Stimulated activated CD8-positive, alpha-beta memory T cell treated with anti-CD3 and anti-CD28 coated beads, Interleukin-4, amount 100 ng/mL, for 24 hours (primary cell): ENCODE measurements at places on chromosomes 2 and 18.

- no peak for DNase-seq
Observed at GRCh38 chr2:234629596-234629995, 132.7 kb upstream of the ARL4C start.

GRCh38 chr2:9889812-9890261, 46.6 kb downstream of the TAF1B start:
- no peak for DNase-seq

DNA sequence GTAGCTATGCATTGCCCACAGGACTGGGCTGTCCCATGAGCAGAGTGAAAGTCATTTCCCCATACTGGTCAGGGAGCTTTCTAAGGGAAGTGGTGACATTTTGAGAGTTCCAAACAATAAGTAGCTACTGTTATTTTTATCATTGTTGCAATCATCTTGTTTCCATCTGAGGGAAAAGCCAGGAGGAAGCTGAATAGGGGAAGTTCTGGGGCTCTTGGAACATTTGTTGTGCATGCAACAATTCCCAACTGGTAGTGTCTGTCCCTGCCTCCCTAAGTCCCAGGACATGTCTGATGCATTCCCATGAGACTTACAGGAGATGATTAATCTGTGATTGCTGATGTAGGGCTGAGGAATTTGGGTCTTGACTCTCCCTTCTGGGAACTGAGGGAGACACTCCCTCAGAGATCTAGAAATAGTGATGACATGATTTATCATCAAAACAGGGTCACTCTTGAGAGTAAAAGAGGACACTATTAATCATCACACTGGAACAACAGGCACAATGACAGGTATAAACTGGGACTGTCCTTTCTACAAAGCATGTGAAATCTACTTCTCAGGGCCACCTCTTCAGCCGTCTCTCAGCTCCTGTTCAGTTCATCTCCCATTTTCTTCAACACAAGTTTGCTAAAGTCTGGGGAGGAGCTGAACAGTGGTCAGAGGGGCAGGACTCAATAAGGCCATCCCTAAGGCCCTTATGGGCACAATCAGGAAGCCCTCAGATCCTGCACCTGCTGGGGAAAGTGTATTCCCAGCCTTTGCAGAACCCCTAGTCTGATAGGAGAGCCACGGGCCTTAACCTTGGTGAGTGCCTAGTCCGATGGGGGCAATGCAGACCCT, 28.0 kb upstream of the MARCO start:
- DNase-seq, result no peak

DNA sequence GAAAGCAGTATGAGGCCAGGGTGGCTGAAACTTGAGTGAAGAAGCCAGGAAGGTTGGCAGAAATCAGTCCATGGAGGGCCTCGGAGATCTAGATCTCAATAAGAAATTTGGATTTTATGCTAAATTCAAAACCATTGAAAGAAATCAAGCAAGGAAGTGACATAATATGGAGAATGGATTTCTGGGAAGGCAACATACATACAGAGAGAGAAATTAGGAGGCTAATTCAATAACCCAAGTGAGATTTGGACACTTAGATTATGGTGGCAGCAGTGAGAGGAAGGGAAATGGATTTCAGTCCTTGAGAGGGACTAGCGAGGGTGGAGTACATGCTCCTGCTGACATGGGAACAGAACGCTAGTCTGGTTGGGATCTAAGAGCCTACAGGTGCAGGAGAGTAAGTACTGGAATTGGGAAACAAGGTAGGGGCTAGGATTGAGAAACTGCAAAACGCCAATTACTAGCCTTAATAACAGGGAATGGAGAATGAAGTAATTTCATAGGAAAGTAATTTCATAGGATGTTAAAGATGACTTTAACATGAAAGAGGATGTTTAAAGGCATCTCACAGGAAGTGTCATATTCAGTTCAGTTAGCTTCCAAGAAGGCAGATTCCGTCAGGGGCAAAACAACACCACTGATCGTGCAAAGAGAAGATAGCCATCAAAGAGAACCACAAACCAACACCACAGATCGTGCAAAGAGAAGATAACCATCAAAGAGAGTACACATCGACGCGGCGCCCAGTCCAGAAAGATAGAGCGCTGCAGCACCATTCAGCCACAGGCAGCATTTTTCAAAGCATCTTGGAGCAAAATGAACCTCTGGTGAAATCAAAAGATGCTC, 27.2 kb downstream of the CDKL4 start:
- peak; percentile 42 for DNase-seq

DNA sequence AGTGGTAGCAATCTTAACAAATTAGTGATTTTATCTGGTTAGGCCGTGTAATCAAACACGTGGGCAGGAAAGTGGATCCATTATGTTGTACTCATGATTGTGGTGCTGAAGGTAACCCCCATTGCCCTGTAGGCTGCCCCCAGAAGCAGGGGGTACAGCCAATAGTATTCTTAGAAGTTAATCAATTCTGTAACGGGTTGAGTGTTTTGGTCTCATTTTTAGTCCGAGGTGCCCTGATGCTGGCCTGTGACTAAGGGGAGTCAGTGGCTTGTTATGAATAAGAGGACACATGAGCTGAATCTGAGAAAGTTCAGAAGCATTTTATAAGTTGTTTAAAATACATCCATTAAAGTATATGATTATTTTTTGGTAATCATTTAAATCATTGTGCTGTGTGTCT, 8.6 kb downstream of the EPAS1 start:
- no peak for DNase-seq

DNA sequence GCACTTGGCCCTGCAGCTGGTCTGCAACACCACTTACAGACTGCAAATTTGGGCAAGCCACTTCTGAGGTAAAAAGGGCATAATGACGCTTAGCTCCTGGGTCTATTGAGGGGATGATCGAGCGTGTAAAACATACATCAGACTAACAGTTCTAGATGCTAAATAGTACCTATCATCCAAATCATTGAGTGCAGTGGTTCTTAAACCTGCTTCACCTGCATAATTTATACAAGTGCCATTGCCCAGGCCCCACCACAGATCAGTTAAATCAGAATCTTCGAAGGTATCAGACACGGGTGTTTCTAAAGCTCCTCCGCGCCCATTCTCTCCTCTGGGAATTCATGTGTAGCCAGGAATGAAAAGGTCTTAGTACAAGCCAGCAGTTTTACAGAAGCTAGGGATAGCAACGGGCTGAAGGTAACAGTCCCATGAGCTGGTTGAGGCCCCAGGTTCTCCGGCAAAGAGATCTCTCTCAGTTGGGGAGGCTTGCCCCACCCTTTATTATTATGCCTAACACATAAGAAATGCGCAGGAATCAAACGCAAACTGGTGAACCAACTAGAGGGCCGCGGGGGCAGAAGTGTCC, 737 bp upstream of the RNF181 start:
- DNase-seq, result no peak

DNA sequence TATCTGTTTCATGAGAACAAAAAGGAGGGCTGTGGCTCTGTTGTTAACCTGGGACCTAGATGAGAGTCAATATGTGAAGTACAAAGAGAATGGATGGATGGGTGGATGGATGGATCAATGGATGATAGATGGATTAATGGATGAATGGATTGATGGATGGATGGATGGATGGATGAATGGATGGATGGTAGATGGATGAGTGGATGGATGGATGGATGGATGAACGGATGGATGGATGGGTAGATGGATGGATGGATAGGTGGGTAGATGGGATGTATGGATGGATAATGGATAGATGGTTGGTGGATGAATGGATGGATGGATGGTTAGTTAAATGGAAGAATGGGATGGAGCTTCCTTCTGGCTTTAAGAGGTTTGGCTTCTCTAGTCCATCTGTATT, 396.7 kb downstream of the ALK start:
- DNase-seq, result no peak

DNA sequence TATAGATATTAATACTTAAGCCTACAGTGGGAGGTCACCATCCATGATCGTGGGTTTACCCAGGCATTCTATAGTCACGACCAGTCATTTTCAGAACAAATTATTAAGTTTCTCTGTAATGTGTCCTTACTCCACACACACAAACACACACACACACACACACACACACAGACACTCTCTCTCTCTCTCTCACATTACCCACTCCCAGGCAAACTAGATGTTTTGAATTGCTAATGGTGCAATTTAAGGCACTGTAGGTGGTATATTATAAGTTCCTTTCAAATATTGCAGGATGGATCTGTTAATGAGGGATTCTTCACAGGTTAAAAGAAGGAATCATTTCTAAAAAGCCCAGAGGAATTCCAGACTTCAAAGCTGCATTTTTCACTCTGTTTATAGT, 657.8 kb downstream of the MBD2 start:
- no peak for DNase-seq

DNA sequence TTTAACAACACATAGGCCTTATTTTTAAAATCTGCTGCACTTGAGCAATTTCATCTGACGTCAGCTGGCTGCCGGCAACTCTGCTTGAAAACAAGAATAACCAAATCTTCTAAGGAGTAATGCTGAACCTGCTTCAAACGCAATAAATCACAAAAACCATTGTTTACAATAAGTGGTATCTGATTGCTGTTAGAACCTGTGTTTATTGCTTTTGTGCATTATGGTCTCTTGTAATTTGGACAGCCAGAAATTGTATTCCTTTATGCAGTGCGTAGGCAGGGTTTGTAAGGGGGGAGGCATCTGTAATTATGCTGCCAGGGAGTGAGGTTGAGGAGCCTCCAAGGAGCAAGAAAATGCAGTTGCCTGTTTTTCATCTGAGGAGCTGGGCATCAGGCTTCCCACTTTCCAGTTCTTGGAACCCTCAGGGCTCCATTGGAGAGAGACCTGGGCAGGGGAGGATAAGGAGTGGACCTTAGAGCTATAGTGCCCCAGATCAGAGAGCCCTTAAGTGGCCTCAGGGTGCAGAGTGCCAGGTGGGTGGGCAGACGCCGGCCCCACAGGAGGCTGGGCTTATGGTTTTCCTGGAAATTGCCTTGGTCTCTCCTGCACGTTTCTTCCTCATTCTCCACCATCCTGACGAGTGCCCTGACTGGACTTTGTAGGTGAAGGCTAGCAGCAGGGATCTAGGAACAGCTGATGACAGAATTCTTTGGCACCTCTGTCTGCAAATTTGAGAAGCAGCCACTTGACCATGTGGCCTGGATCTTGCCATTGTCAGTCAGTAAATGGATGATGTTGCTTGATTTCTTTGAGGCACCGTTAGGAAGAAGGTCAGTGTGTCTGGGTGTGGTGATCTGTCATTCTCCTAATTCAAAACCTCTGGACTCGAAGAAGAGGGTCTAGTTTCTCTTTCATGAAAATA, 129.2 kb downstream of the KLHL29 start:
- no peak for DNase-seq

GRCh38 chr2:65404988-65405697, 27.3 kb downstream of the SPRED2 start:
- DNase-seq, result no peak

- DNase-seq, result peak; percentile 9
Observed at GRCh38 chr2:112881217-112881985, 29.6 kb upstream of the IL37 start.

DNA sequence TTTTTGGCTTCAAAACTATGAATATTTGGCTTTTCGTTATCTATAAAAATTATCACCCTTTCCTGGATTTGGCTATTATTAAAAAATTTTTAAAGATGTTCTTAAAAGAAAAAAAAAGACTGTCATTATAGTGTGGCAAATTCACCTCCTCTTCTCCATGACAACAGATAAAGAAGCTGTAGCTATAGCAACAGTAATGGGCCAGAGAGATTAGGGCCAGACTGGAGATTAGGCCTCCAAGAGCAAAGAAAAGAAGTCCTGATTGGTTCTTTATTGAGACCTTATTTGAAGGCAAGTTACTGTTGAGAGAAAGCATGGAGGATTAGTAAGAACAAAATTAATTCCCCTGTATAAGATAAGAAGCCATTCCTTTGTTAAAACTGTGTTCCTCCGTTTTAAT, 812.5 kb downstream of the DCC start:
- no peak for DNase-seq

GRCh38 chr2:239361311-239361642, 39.5 kb downstream of the HDAC4 start:
- DNase-seq, result no peak

GRCh38 chr2:112488201-112488600, 6.2 kb downstream of the TTL start:
- no peak for DNase-seq

DNA sequence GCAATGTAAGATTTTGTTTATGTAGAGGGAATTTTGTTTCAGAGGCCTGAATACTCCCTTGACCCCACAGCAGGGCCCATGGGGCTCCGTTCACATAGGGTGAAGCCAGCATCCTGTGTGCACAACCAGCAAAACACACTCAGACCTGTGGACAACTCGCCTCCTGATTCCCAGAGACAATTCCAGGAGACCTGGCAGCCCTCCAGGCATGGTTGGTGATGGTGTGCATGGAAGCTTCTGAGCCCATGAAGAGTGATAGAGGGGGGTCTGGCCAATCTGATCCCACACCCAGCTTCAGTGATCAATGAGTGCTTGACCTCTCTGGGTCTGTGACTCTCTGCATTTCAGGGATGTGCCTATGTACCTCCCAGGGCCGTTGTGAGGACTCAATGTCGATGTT, 91.0 kb upstream of the RAB6C start:
- no peak for DNase-seq

- DNase-seq, result no peak
Observed at GRCh38 chr18:61596296-61596695, 263.1 kb downstream of the CDH20 start.

- DNase-seq, result no peak
Observed at GRCh38 chr18:10995550-10995949, 153.8 kb downstream of the PIEZO2 start.

DNA sequence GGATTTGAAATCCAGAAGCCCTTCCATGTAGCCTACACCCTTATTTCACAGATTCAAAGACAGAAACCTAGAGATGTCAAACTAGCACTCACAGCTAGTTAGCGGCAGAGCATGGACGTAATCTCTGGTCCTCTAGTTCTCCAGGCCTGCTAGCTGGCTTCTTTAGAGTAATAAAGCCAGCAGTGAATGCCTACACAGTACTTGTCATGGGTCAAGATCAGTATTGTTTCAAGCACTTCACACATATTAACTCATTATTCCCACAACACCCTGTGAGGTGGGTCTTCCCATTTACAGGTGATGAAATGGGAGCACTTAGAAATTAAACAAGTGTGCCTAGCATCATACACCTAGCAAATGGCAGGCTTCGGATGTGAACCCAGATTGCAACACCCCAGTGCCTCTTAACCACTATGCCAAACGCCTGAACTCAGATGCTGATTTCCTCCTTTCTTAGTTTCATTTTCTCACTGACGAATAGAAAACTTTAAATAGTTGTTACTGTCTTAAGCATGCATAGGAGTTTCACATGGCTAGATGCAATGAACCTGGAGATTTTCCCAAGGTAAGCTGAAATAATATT, 14.5 kb upstream of the ZBTB14 start:
- no peak for DNase-seq

DNA sequence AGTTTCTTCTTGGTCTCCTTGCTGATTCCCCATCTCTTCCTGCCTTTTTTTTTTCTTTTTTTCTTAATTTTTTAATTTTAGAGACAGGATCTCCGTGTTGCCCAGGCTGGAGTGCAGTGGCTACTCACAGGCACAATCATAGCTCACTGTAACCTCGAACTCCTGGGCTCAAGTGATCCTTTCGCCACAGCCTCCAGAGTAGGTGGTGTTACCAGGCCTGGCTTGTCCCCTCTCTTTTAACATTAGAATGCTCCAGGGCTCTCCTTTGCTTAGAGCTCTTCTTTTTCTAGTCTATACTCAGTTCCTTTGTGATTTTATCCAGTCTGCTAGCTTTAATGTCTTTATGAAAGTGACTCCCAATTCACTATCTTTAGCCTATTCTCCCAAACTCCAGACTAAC, 89.2 kb downstream of the ARHGEF33 start:
- DNase-seq, result no peak

- no peak for DNase-seq
Observed at GRCh38 chr18:6881034-6881820, 151.7 kb downstream of the ARHGAP28 start.
